ENCODE measurements at places on chromosomes 3 and 15. TPM values are rescaled to one million over a fixed set of nuclear protein-coding genes. Genes with fewer than 3 reads are reported as not detected.

Gene AGBL1
- 34.8 TPM for total RNA-seq

DNA sequence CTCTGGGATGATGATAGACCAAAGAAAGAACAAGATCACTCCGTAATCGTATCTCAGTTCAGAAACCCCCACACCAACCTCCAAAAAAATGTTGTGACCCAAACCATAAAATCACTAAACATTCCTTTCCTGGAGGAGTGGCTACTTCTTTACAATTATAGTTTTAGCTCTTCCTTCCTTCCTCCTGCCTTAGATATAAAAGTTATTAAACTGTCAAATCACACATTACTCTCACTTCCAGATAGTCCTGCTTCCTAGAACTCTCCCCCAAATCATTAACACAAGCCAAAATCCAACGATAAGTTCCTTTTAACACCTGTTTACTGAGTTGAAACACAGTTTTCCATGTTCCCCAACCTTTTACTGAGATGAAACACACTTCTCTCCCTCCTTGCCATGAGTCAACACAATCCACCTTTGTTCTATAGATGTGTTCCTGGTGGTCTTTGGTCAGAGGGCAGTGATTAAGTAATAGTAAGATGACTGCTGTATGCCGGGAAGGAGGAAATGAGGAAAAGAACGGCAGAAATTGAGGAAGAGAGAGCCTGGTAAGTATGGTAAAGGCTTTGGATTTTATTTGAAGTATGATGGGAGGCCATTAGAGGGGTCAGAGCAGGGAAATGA, 8.3 kb upstream of the CRYGS start:
- no peak for DNase-seq

- DNase-seq: no peak
Measured at GRCh38 chr3:134375582-134376384, 1.5 kb upstream of the AMOTL2 start.

Gene LRRC34
- total RNA-seq: 0.59 TPM

Gene HES1
- total RNA-seq: 29.8 TPM

DNA sequence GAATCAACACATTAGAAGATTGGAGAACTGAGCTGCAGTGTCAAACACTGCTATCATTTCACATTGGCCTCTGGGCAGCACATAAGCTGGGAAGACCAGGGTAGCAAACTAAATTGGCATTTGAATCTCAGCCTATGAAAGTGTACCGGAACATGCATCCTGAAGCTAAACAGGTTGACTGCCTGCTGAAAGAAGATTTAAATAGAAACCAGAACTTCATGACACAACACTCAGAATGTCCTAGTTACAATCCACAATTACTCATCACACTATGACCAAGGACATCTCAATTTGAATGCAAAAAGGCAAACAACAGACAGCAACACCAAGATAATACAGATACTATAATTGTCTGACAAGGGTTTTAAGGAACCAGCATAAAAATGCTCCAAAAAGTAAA, 26.2 kb downstream of the TM2D3 start:
- DNase-seq: no peak

Gene GHSR
- total RNA-seq: not detected

DNA sequence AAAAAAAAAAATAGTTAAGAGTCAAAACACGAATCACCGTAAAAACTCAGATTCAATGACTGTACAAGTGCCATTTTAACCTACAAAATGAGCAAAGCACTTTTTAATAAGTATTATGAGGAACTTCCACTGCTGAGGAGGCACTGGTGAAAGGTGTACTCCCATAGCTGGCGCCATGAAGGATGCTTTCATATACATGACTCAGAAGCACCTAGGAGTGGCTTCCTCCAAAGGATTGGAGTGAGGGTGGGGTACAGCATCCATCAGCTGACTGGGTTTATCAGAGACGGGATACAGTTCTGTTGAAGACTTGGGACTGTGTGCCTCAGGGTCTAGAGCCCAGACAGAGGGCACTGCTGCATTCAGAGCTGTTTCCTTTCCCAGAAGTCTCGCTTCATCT, 60.9 kb upstream of the MEX3B start:
- no peak for DNase-seq

DNA sequence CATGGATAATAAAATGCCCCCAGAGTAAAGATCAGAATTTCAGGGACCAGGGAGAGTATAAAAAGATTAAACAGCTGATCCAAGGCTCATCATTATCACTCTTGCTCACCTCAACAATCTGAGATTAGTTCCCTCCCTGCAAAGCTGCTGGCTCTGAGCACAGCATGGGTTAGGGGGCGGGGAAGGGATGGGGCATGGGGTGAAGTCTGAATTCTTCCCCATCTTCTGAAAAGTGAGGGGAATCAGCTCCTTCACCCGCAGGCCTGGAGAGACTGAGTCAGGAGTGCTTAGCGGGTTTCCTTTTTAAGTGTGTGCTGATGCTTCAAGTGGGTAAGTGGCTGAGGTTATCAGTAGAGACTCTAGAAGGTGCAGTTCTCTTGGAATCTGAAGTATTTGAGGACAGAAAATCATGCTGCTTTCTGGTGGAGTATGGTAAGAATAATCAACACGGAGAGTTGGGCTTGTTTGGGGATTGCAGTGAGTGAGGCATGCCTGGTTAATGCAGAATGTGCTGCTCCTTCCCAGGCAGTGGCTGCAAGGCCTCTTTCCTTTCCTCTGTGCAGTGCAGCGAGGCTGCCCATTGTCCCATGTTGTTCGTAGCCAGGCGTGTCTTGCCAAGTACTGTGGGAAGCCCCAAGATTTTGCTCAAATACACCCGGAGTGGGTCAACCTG, 59.2 kb upstream of the TRAK1 start:
- DNase-seq: no peak

Data from psoas muscle (tissue), 8 donors.